ENCODE measurements at places on chromosomes 7 and 10.

DNA sequence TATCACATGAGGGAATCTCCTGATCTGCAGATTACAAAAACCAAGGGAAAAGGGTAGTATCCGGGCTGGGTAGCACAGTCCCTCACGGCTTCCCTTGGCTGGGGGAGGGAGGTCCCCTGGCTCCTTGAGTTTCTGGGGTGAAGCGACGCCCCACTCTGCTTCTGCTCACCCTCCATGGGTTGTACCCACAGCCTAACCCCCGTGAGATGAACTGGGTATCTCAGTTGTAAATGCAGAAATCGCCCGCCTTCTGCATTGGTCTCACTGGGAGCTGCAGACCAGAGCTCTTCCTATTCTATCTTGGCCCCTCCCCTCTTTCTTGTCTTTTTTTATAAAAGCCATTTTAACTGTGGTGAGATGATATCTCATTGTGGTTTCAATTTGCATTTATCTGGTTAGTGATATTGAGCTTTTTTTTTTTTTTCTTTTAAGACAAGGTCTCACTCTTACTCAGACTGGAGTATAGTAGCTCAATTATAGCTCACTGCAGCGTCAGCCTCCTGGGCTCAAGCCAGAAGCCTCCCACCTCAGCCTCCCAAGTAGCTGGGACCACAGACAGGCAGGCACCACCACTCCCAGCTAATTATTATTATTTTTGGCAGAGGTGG lies 87.8 kb downstream of the ABCC2 start:
- DNase-seq = peak; percentile 19

DNA sequence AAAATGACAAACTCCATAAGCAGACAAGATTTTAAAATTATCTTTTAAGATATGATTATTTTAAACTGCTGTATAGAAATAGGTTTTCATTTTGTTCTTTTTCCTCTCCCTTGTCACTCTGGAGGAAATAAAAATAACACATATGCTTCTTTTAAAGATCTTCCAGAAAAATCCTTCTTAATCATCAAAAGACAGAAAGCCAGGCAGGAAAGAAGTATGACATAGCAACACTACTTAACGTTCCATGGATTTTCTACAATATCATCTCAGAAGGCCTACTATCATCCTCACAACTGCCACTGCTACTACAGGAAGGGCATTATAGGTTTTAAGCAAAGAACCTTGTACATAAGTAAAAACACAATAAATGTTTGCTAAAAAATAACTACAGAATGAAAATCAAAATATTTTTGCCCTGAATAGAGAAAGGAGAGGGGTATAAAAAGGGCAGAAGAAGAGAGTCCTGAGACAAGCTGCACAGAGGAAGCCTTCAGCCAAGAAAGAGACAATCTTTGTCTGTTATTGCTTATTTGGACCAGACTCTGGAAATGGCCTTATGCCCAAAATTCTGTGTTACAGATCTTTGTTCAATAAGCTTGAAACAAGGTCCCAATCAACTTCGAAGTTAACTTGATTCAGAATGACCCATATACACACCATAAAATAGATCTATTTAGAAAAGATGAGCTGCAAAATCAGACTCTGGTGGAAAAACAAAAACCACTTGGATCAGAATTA lies 67.8 kb downstream of the ABI1 start:
- no peak for DNase-seq

DNA sequence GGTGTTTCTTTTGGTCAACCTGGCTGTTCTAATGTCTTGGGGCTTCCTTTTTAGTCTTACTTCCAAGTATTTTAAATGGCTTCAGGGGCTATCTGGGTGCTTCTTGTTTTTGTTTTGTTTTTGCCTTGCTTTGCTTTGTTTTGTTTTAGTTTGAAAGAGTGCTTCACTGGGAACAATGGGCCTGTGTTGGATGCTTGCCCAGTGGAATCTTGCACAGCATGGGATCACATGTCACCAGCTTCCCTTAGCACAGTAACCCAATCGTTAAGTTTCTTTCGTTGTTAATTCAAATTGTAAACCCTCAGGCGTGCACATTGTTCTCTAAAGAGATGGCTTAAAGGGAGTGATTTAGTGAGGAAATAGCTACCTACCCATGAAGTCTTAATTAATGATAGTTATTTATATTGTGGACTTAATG lies 8.9 kb downstream of the COL17A1 start:
- no peak for DNase-seq

DNA sequence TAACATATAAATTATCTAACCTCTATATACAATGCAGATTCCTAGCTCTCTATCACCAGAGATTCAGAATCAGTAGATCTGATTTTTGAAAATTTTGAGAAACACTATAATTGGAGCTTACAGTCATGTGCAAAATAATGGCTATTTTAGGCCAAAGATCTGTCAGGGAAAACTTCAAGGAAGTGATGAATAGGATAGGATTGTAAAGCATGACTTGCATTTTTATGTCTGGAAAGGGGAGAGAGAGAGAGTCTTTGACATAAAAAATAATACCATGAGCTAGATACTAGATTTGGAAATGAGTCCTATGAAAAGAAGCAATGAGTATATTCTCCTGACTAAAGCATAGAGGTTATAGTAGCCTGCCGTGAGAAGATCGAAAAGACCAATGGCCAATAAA lies 181.1 kb downstream of the SDHAF3 start:
- no peak for DNase-seq

DNA sequence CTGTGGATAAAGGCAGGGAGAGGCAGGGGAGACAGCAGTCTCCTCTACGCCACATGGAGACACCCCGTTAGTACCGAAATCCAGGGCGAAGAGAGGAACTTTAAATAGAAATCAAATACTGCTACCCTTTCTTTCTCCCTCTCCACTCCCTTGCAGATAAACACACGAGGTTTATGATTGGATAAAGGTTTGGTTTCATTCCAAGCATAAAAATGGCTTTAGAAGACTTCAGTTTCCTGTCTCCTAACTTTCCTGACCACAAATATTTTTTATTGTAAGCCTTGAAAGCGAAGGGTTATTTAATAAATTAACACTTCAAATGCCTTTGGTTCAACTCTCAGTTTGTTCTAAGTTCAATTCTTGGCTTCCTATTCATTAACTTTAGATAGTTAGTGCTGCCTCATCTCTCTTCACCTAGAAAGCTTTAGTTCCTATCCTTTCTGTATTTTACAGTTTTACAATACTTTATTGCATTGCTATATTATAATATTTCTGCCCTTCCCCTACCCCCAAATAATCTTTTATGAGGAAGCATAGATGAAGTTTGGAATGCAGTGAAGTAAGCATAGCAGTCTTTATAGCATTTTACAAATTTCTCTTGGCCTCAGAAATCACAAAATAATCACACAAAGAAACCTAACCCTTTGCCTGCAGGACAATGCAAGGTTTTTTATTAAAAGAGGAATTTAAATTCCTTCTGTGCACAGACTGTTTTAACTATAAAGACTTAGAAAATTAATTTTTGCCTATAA lies 31.5 kb upstream of the ARID5B start:
- DNase-seq = no peak

GRCh38 chr7:30866939-30867338 lies 44.7 kb upstream of the AQP1 start:
- DNase-seq = no peak

DNA sequence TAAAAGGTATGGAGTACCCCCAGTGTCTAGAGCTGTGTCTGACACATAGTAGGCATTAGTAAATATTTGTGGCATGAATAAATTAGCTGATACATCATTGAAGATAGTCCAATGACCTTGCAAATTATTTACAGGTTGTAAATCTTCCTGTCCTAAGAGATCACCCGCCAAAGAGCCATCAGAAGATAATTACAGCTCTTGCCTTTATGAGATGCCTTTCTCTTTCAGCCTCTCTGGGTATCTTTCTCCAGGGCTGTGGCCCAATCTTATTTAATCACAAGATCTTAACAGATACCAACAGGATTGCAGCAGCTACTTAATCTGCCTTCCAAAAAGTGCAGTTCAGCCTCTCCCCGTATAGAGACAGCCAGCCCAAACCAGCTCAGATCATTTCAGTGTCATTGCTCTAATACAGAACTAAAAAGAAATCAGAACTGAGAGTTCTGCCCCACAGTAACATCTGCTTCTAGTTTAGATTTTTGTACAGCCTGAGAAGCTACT lies 41.5 kb downstream of the MYOF start:
- DNase-seq = no peak

DNA sequence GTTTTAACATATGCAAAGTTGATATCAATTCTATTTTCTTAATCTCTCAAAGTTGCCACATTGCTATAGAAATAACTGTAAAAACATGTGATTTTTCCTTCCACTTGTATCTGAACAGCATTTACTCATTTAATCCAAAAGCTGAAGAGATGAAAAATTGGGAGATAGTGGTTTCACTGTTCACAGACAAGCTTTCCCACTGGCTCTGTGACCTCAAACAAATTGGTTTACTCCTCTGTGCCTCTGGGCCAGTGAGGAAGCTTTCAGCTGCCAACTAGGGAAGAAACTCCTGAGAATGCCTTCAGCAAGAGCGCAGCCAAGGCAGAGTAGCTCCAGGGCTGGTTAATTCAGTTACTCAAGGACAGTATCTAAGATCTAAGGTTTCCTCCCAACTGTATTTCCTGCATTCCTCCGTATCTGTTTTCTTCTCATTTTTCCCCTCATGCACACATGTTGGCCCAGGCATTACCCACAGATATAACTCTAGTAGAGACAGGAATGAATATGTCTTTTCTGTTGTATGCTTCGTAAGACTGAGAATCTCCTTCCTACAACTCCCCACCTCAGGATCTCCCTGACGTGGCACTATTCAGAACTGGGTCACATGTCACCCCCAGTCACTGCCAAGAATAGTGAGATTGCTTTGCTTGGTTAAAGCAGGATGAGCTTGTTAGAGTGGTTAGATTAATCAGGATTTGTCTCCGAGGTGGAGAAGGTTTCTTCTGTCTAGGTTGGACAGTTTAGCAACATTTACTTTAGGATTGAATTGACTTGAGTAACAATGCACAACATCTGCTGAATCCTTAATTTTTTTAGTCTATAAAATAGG lies 315.7 kb downstream of the NRG3 start:
- DNase-seq = no peak

GRCh38 chr7:73735528-73735905 lies 3.1 kb downstream of the ABHD11 start:
- DNase-seq = no peak

DNA sequence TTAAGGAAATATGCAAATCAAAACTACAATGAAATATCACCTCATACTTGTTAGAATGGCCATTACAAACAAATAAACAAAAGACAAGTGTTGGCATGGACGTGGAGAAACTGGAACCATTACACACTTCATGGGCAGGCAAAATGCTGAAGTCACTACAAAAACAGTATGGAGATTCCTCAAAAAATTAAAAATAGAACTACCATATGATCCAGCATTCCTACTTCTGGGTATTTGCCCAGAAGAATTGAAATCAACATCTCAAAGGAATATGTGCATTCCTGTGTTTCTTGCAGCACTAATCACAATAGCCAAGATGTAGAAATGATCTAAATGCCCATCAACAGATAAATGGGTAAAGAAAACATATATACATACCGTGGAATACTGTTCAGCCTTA lies 83.6 kb downstream of the NRCAM start:
- no peak for DNase-seq

DNA sequence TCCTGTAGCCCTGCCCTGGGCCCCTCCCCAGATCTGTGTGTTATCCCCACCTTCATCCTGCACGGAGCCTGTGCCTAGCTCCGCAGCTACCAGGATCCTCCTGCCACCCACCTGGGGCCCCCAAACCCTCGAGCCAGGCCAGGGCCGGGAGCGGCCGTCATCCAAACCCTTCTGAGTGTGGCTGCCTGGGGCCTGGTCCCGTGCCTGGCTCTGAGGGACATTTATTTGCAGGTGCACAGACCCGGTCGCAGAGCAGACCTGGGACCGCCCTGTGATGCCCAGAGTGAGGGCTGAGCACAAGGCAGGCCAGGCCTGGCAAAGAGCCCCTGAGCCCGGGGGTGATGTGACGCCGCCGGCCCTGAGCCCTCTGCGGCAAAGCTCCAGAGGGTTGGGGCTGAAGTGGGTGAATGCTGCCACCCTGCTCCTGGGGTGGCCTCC lies 27.4 kb upstream of the INPP5A start:
- no peak for DNase-seq

- DNase-seq = no peak
Observed at GRCh38 chr7:40263752-40264390, 129.1 kb downstream of the SUGCT start.

DNA sequence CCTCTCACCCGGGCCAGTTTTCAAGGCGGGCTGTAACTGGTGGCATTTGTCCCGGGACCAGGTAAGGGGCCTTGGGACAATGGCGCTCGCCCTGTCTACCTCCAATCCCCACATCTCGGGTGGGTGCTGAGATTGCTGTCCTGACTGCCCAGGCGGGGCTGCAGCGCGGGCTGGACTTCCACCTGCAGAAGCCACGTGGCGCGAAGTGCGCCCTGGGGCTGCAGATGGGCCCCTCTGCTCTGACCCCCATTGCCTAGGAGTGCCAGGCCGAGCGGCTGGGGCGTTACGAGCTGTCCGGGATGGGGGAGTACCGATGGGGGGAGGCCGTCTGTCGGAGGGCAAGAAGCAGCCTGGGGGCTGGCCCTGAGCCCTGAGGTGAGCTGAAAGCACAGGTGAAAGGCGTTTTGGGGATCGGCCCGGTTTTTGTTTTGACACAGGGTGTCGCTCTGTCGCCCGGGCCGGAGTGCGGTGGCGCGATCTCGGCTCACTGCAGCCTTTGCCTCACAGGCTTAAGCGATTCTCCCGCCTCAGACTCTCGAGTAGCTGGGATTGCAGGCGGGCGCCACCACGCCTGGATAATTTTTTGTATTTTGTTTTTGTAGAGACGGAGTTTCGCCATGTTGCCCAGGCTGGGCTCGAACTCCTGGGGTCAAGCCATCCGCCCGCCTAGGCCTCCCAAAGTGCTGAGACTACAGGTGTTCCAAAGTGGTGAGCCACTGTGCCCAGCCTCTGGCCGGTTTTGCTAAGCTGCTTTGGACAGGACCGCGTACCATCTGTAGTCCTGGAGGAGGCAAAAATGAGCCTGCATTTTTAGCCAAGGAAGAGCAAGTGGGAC lies at the start of gene SFXN2:
Gene SFXN2, plus strand, starts transcription at position 16 of the 835 bp plus-strand sequence. CDS start 12,001 bp downstream, outside the sequence.
- peak; percentile 54 for DNase-seq
